ENCODE measurements at places on chromosomes 6 and 20.

GRCh38 chr6:43442935-43443334 lies 12.4 kb downstream of the DLK2 start:
- DNase-seq: no peak

GRCh38 chr6:161637658-161638057 lies 363.8 kb upstream of the AGPAT4 start:
- DNase-seq: no peak

DNA sequence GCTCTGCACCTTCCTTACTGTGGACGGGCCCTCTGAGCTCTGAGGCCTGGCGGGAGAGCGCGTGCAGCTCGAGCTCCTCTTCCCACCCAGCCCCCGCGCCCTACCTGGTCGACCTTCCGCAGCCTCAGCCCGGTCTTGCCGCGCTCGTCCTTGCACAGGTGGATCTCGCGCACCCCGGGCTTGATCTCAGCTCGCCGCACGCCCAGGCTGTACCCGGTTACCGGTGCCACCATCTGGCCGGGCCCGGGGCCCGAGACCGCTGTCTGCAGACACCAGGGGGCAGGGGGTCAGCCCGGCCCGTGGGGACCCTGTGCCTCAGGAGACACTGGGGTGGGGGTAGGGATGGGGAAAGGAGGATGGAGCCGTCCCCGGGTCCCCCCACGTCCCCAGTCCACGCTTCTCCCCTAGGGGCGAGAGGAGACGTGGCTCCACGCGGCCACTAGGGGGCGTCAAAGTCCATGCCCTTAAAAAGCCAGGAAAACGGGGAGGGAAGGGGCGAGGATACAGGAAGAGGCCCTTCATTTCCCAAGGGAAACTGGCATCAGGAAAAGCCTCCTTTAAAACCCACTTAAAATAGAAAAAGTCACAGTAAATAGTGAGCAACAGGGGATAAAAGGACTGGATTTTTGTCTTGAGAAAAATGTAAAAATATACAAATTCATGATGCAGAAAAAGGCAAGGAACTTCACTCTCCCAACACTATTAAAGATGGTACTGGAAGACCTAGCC lies 15.5 kb downstream of the SDCBP2 start:
- DNase-seq: peak; percentile 12

GRCh38 chr20:58072695-58073671 lies 155.5 kb downstream of the ANKRD60 start:
- no peak for DNase-seq

DNA sequence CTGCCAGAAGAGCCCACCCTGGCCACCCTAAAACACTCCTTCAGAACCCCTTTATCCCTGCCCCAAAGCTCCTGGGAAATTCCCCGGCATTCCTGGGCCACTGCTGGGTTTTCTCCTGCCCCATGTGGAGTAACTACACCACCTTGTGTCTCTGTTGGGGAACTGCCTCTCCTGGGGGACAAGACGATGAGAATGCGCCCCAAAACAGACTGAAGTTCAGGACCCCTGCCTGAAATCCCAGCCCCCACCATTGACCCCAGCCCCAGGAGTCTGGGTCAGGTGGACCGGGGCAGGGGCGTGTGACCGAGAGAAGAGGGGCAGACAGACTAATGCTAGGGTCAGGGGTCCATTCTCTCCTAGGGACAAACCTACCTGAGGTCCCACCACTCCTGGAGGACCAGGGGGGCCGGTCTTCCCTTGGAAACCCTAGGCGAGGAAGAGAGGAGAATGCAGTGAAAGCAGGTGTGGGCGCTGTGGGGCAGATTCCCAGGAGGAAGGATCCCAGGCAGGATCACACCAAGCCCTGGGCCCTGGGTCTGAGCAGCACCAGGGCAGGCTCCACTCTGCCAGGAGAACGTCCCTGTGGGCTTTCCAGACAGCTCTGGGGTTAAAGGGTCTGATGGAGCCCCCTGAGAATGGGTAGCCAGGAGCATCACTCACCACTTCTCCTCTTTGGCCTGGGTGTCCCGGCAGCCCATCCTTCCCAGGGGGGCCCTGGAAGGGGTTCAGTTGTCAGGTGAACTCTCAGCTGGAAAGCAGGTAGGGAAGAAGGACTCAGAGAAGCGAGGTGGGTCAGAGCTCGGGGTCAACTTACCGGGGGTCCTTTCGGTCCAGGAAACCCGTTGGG lies 19.4 kb downstream of the COL11A2 start:
- DNase-seq: no peak

DNA sequence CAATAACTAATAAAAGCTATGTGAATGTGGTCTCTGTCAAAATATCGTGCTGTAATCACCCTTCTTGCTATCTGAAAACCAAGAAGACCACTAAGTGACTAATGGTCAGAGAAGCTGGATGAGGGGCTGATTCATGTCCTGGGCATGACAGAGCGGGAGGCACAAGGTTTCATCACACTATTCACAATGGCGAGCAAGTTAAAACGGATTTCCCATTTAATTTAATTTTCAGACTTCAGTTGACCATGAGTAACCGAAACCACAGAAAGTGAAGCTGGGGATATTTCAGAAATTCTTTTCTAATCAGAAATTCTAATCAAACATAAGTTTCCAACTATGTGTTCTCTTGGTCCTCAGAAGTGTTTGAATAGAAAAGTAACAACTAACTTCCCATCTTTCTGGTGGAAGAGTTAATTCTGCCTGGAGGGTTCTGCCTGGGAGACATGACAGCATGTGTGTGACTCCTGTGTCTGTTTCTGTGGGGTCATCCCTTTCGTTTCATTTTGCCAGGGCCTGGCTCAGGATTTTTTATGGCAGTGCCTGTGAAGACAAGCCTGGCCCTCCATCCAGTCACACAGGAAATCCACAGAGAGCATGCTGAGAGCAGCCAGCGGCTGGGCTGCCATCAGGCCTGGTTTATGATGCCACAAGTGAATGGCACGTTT lies 98.9 kb downstream of the FAM120B start:
- DNase-seq: peak; percentile 83

GRCh38 chr20:50874758-50875665 lies 56.2 kb downstream of the ADNP start:
- no peak for DNase-seq

- no peak for DNase-seq
Observed at GRCh38 chr20:44186674-44187053, 324 bp downstream of the JPH2 start.

GRCh38 chr6:21085211-21085610 lies 508.3 kb upstream of the SOX4 start:
- no peak for DNase-seq

- no peak for DNase-seq
Observed at GRCh38 chr6:131042664-131043063, 20.4 kb downstream of the EPB41L2 start.

- DNase-seq: no peak
Observed at GRCh38 chr20:50138479-50139393, 14.8 kb downstream of the PEDS1 start.

DNA sequence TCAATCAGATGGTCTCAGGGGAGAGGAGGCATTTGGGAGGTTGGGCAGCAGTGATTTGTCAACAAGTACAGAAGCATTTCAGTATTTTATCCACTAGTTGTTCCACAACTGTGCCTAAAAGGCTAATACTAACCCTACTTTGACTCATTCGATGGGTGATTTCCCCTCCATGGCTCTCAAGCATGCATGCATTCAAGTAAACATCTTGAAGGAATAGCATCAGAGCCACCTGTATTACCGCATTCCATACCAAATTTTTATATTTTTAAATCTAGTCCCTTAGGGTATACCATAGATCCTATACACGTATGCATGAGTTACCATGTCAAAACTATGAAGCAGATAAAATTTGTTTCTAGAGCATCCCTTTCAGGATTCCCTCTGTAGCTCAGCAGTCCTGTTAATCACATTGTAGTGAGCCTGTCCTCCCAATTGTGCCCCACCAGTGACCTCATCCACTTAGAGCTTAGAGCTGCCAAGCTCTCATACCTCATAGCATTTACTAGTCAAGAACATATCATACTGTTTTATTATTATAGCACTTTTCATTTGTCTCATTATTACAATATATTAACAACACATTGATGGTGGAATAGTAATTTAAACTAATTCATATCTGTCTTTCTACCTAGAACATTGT lies 213.8 kb downstream of the LAMA2 start:
- no peak for DNase-seq

DNA sequence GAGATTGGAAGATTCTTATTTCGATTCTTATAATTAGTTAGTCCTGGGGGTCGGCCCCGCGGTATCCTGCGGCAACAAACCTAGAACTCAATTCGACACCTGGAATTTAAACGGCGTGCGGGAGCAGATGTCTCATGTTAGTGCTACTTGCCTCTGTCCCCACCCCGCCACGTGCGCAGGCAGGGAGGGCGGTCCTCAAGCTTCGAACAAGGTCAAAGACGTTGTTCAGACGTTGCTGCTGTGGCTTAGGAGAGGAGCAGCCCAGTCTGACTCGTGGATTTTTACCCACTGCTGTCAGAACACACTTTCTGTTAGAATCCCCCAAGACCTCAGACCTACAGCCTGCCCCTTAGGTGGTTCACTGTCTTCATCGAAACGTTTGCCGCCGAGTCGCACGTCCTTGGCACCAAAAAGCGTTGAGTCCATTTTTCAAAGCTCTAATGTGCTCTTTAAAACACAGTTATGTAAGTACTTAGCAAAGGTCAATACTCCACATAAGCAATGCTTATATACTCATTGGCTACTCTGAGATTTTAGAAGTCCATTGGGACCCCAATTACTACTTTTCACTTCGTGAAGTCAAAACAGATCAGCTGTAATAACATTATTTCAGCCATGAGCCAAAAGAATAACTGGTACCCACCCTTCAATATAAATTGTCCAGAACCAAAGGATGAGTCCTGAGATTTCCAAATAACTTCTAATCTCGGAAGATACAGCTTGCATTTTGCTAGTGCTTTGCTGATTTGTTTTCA lies 2.7 kb upstream of the C6orf62 start:
- no peak for DNase-seq

- DNase-seq: no peak
Observed at GRCh38 chr20:40571639-40572038, 117.4 kb downstream of the MAFB start.

DNA sequence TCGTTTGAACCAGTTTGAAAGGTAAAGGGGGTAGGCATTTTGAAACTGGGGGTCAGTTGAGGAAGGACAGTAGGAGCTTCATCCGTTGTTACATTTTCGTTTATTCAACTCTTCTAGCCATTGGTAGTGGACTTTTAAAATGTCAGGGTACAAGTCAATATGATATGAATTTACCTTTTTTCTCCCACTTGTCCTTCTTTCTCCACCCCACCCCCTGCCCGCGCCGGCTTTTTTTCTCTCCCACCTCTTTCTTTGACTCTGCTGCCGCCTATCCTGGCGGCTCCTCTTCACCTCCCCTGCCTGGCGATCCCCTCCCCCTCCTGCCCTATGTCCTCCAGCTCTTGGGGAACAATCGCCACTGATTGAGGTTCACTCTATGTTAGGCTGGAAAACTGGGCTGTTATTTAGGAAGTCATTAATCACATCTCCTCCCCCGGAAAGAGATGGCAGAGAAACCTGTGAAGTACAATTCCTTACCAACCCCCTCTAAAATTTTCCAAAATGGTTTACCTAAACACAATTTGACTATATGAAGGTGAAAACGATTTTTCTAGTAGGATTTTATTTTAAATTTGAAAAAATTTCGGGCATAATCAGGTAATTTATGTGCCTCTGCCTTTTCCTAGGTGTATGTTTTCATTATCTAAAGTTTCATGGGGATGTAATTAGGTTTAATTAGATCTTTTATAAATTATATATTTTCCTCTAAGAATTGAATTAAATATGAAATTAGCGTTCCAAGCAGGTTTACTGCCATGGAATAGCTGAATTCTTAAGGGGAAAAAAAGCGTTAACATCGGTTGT lies 778 bp upstream of the LIN28B start:
- no peak for DNase-seq

- no peak for DNase-seq
Observed at GRCh38 chr6:134073161-134073560, 20.7 kb upstream of the SLC2A12 start.

GRCh38 chr6:137309078-137309762 lies 90.0 kb upstream of the IFNGR1 start:
- peak; percentile 12 for DNase-seq

GRCh38 chr6:168989421-168989820 lies 264.2 kb downstream of the THBS2 start:
- no peak for DNase-seq

DNA sequence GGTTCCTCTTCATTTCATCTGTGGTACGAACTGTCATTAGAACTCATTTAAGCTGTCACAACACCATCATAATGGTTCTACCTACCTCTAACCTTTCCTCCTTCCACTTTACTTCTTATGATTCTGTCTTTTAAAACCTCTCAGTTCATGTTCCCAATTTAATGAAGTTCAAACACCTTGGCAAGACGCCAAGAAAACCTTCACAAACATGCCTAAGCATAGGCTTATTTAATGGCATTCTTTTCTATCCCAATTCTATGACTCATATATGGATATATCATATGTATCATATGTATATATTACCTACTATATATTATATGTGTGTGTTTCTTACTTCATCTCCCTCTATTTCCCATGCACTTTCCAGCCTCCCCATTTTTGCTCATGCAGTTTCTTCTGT lies 283.4 kb upstream of the TBX18 start:
- DNase-seq: no peak
